ENCODE measurements at places on chromosomes 6 and 20. TPM values are rescaled to one million over a fixed set of nuclear protein-coding genes. Genes with fewer than 3 reads are reported as not detected.

TUBB2B gene
- total RNA-seq: 0.54 TPM

JPH2 gene
- under 0.01 TPM for total RNA-seq

ITPA gene
- 34.2 TPM for total RNA-seq

ZSCAN23 gene
- total RNA-seq: 2.2 TPM

BPIFB2 gene
- not detected for total RNA-seq

PLA2G7 gene
- total RNA-seq: not detected

TRIM38 gene
- 4.8 TPM for total RNA-seq

GLP1R gene
- total RNA-seq: not detected

BTNL2 gene
- not detected for total RNA-seq

STX11 gene
- 32.3 TPM for total RNA-seq

GRCh38 chr6:13990796-13991195 lies 66.0 kb downstream of the RNF182 start:
- DNase-seq: no peak

- no peak for DNase-seq
Observed at GRCh38 chr6:145214570-145214969, 520.8 kb downstream of the EPM2A start.

DNA sequence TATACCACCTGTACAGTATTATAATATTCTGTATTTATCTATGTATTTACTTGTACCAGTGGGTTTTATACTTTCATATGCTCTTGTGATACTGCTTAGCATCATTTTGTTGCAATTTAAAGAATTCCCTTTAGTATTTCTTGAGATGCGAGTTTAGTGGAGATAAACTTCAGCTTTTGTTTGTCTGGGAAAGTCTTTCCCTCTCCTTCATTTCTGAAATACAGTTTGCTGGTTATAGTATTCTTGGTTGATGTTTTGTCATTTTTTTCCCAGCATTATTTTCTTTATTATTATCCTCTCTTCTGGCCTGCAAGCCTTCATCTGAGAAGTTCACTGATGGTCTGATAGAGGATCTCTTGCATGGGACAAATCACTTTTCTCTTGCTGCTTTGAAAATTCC lies 136.6 kb upstream of the MCHR2 start:
- DNase-seq: no peak

DNA sequence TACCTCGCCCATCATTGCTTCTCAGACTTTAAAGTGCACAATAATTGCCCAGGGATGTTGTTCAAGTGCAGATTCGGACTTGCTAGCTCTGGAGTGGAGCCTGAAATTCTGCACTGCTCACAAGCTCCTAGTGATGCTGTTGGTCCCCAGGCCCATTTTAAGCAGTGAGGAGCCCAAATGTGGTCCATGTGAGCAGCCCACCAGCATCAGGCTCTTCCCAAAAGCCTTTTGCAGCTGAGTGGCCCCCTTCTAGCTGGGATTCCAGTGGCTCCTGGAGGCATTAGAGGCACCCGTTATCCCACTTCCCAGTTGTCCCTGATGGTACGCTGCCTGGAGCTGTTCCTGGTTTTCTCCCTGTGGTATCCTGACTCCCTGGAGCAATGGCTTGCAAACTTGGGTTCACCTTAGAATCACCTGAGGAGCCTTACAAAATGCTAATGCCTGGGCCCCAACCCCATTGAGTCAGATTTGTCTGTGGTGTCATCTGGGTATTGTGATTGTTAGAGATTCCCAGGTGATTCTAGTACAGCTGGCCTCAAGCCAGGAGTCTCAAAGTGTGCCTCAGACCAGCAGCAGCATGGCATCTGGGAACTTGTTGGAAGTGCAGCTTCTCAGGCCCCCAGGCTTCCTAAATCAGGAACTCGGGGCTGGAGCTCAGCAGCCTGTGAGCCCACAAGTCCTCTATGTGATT lies 186.9 kb upstream of the SLC24A3 start:
- no peak for DNase-seq

GRCh38 chr20:58328836-58329235 lies 19.3 kb downstream of the RAB22A start:
- no peak for DNase-seq

GRCh38 chr6:105484238-105485161 lies 81.6 kb upstream of the PREP start:
- DNase-seq: no peak

GRCh38 chr6:82237013-82237412 lies 10.5 kb downstream of the IBTK start:
- no peak for DNase-seq

DNA sequence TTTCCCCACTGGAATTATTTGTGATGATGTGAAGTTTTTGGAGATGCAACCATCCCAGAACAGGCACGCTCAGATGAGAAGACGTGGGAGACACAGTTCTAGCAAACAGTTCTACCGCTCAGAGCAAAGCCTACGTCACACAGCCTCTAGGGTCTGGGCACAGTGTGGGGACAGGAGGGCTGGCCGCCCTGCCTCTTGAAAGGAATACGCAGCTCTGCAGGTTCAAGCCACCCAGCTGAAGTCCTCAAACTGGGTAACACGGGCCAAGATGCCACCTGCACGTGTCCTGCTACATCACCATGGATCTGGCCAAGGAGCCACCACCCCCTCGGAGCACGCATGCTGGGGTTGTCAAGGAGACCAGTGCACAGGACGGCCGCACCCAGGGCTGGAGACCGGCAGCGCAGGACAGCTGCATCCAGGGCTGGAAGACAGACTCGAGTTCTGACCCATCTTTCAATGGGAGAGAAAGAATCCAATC lies 75.0 kb downstream of the NOL4L start:
- DNase-seq: no peak

DNA sequence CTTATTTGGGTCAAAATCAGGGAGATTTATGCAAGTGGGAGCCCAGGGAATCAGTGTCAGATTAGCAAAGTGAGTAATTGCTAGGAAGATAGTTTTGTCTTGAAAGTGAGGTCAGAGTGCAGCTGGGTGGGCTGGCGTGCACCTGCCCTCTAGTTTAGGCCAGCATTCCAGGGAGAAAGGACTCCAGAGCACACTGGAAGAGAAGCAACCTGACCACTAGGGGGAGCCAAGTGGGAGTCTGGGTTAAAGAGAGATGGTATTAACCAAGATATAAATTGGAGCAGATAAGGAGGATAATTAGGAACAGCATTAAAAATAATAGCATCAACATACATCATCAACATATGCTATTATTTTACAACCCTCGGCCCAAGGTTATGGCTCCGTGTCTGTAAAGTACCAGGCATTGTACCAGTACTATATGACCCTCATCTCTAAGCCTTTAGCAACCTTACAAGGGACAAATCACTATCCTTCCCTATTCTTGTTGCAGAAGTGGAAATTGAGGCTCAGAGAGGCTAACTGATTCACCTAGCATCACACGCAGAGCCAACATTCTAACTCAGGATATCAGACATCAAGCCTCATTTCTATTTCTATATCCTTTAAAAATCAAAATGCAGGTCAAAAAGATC lies 57.8 kb downstream of the SLC2A10 start:
- no peak for DNase-seq

DNA sequence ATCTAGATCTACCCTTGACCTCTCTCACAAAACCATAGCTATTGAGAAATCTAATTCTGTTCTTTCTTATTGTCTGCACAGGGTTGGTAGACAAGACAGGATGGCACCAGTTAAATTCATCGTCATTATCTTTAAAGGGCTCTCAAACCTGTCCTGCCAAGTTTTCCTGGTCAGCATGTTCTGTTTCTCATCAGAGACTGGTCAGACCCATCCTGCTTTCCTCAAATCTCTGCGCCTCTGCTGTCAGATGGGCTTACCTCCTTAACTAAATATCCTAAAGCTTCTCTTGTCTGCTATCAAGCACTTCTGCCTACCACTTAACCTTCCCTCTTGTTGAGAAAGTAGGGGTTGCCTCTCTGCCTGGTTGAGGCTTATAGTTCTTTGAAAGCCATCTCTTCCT lies 125.2 kb downstream of the MYO6 start:
- DNase-seq: no peak

DNA sequence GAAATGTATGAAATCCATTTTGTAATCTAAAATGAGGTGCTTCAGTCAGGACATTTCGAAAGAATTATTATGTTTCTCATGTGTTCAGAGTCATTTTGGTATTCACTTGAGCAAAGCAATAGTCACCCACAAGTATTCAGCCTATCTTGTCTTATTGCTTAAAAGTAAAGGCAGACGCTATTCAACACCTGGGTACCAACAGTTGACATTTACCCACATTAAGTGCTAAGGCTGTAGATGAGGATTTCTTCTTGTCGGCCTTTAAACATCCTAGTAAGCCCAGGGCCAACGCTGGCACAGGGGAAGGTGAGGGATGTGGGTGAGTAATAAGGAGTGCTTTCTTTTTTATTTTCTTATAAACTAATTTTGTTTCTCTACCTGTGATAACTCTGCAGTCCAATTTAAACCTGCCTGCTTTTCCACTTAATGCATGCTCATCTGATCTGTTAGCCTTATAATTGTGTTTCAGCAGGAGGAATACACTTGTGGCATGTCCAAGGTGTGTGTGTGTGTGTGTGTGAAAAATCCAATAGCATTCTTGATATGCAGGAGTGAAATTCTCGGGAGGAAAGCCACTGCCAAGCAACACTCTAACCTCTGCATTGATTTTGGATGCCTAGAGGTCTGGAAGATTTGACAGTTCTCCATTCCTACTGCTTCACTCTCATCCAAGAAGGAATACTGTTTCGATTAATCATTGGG lies 252.0 kb downstream of the SOX4 start:
- no peak for DNase-seq

DNA sequence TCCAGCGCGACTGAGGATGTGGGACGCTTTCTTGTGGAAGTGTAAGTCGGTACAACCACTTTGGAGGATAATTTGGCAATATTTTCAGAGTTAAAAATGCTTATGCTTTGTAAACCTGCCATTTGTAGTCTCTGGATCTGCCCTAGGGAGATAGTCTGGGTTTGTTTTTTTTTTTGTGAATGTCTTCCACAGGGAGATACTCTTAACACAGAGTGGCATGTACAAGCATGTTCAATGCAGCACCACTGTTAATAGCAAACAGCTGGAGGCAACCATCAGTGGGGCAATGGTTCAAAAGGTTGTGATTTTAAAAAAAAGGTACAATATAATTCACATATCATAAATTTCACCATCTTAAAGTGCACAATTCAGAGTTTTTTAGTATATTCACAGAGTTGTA lies 22.4 kb downstream of the SLC9A8 start:
- DNase-seq: no peak

- no peak for DNase-seq
Observed at GRCh38 chr6:155031091-155031490, 36.0 kb downstream of the TIAM2 start.

- DNase-seq: no peak
Observed at GRCh38 chr20:24106150-24106800, 117.7 kb upstream of the GGTLC1 start.

DNA sequence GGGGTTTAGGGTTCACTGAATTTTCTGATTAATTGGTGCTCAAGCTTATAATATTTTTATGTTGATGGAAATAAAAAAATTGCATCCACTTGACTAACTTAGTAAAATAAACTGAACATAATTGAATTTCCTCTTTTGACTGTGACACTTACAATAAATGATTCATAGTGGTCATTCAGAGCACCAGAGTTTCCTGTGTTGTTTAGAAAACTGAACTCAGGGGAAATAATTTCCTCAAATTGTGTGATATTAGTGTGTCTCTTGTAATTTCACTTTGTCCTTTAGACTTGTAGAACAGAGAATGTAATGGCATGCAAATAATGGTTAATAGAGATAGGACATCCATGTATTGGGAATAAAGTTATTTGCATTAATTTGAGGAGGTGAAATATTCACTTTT lies 319.7 kb upstream of the MAN1A1 start:
- peak; percentile 66 for DNase-seq

GRCh38 chr6:111057074-111057752 lies 30.1 kb upstream of the SLC16A10 start:
- DNase-seq: peak; percentile 36

DNA sequence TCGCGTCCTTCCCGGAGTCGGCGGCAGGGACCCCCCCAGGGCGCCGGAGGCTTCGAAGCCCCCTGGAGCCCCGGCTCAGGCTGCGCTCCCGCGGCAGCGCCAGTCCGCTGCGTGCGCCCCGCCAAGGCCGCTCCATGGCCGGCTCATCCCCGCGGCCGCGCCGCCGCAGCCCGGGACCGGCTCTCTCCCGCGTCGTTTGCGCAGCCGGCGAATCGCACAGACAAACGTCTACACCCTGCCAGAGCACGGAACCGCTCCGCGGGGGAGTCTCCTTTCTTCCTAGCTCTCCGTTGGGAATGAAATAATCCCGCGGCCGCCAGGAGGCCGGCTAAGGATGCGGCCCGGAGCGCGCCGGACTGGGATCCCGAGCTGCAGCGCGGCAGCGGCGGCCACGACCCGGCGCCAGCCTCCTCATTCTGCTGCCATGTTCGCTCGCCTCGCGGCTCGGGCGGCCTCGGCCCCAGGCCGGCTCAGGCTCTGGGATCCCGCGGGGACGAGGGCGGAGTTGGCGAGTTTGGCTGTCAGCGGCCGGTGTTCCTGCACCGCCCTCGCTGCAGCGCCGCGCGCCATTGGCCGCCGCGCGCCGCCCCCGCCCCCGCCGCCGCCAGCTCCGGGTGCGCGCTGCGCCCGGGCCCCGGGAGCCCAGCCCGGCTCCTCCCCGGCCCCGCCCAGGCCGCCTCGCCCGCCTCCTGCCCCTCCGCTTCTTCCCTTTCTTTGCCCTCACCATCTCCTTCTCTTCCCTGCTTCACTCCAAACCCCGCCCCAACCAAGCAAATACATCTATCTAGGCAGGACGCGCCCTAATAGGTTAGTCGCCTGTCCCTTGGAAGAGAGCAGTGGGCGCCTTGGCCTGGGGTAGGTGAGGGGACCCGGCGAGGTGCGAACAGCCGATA lies at the start of gene GFOD1:
Gene GFOD1 (minus strand): TSS at position 479 of the 893 bp plus-strand sequence. CDS start 710 bp downstream, outside the sequence.
- peak; percentile 85 for DNase-seq

GRCh38 chr6:37490536-37491170 lies 9.0 kb downstream of the CCDC167 start:
- no peak for DNase-seq

DNA sequence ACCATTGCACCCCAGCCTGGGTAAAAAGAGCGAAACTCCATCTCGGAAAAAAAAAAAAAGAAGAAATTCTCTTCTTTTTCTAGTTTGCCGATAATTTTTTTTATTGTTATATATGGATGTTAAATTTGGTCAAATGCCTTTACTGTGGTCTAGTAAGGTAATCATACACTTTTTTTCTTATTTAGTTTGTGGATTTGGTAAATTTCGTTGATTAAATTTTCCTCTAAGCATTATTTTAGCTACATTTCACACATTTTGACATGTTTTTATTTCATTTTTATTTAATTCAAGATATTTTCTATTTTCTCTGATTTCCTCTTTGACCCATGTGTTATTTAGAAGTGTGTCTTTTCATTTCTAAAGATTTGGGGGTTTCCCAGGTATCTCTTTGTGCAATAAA lies 18.0 kb upstream of the ELOVL2 start:
- no peak for DNase-seq

GRCh38 chr6:170475118-170475517 lies 78.0 kb downstream of the PSMB1 start:
- DNase-seq: no peak

GRCh38 chr6:88238901-88239300 lies 72.8 kb upstream of the CNR1 start:
- DNase-seq: no peak
